ENCODE measurements at places on chromosomes 3 and 15. TPM values are rescaled to one million over a fixed set of nuclear protein-coding genes. Genes with fewer than 3 reads are reported as not detected.
A peak's percentile ranks its signal among the peaks of the same experiment; 100 is the strongest.

- H3K27ac ChIP-seq, result no peak overlapping the region
- no peaks in the 10 kb centered on the region for H3K36me3 ChIP-seq
- H3K4me1 ChIP-seq, result no peaks in the 10 kb centered on the region
Observed at GRCh38 chr15:80003934-80004472, 33.0 kb upstream of the BCL2A1 start.

DNA sequence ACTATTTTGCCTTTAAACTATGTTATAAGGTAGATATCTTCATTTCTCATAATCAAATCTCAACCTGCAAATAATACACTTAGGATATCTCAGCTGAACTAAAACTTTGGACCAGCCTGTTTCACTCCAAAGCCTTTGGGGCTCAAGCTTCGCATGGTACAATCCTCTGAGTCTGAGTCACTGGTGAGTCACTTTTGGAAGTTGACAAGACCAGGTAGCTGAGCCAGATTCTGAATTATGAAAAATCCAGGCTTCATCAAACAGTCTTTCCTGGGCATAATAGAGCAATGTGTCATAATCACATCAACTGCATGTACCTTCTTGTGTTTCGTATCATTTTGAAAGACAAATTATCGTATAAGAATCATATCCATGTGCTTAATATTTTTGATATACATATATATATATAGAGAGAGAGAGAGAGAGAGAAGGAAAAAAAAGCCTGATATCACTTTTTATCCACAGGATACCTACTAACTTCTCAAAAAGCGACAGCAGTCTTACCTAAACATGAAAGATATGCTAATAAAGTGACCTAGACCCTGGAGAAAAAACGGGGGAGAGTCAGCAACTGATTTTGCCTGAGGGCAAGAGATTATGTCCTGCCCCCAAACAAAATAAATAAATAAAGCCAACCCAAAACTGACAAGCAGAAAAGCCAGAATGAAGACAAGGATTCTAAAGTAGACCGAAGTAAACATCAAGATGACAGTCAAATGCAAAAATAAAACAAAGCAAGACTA is 263.9 kb upstream of the TGFBR2 start:
- DNase-seq, result peak; percentile 47
- no peak overlapping the region for H3K4me3 ChIP-seq
- H3K27ac ChIP-seq, result no peak overlapping the region
- no peaks in the 10 kb centered on the region for H3K36me3 ChIP-seq

DNA sequence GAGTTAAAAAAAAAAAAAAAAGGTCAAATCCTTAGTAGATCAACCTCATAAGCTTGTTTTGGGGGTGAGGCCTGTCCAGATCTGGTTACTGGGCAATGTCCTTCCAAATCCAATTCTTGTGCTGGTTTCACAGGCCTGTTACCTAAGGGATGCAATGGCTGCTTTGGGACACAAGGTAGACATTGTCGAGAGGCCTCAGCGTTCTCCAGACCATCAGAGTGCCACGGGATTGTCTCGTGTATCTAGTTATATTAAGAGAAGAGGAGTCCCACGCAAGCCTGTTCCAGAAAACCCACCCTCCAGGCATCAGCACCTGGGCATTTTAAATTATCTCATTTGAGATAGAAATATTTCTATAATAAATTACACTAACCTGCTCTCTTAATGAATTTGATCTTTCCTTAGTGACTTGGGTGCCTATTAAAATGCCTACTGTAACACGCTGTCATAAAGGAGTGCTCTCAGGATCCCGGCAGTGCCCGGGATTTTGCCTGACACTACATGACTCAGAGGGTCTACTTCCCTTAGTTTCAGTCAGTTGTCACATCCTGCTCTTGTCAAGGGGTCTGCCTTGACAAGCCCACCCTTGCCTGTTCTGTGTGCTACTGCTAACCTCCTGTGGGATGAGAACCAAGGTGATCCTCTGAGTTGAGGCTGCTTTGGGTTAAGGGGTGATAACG is 116.0 kb downstream of the LIPC start:
- H3K4me1 ChIP-seq, result peaks cover 50% of the 10 kb centered on the region
- H3K36me3 ChIP-seq, result no peaks in the 10 kb centered on the region
- H3K4me3 ChIP-seq, result no peak overlapping the region
- no peak for DNase-seq
- H3K27ac ChIP-seq, result no peak overlapping the region

- no peak for DNase-seq
- H3K27ac ChIP-seq, result no peak overlapping the region
- peaks cover 48% of the 10 kb centered on the region for H3K4me1 ChIP-seq
- no peaks in the 10 kb centered on the region for H3K36me3 ChIP-seq
Observed at GRCh38 chr3:15649858-15650257, 48.3 kb downstream of the BTD start.

DNA sequence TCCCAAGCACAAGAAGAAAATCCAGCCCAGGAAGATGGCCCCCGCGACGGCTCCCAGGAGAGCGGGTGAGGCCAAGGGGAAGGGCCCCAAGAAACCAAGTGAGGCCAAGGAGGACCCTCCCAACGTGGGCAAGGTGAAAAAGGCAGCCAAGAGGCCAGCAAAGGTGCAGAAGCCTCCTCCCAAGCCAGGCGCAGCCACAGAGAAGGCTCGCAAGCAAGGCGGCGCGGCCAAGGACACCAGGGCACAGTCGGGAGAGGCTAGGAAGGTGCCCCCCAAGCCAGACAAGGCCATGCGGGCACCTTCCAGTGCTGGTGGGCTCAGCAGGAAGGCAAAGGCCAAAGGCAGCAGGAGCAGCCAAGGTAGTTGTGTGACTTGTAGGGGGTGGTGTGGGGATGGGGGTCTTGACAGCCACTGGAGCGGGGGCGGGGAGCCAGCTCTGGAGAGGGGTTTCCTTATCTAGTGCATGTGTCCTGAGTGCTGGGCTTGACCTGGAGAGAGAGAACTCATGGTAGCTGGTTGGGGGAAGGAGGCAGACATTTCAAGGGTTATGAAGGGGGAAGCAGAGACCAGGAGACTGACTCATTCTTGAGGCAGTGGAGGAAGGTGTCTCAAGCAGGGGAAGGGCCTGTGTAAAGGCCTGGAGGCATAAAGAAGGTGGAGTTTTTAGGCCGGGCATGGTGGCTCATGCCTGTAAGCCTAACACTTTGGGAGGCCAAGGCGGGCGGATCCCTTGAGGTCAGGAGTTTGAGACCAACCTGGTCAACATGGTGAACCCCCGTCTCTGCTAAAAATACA is 6.2 kb downstream of the H1-8 start:
- no peak overlapping the region for H3K4me3 ChIP-seq
- no peak for DNase-seq
- peaks cover 3% of the 10 kb centered on the region for H3K27me3 ChIP-seq
- no peaks in the 10 kb centered on the region for H3K36me3 ChIP-seq

GRCh38 chr15:51672155-51672687 is 9.1 kb upstream of the SCG3 start:
- no peak overlapping the region for H3K4me3 ChIP-seq
- DNase-seq, result peak; percentile 10
- H3K27ac ChIP-seq, result no peak overlapping the region
- no peaks in the 10 kb centered on the region for H3K36me3 ChIP-seq

DNA sequence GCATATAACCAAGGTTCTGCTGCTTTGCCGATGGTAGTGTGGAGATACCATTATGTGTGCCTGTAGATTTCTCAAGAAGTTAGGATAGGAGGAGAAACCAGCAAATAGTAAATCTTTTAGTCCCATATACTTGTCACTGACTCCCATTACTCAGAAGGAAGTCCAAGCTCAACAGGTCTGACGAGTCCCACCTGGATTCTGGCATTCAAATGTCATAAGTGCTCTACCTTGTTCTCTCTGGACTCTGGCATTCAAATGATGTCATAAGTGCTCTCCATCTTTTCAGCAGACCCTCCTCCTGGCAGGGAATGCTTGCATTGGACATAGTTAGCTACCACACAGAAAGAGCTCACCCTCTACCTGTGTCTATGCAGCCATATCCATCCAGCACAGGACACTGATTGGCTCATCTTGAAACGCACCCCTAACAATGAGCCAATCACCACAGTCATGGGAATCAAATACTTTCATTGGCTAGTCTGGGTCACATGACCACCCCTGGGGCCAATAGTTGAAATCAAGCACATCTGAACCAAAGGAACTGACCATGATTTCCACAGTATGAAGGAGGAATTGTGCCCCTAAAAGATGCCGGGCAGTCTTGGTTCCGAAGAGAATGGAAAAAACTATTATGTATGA is 205.0 kb upstream of the ADAMTS9 start:
- peak overlapping the region; percentile 22 for H3K27ac ChIP-seq
- H3K27me3 ChIP-seq, result no peaks in the 10 kb centered on the region
- H3K4me3 ChIP-seq, result no peak overlapping the region
- H3K36me3 ChIP-seq, result no peaks in the 10 kb centered on the region

GRCh38 chr3:72017935-72018334 is 233.0 kb upstream of the PROK2 start:
- H3K36me3 ChIP-seq, result no peaks in the 10 kb centered on the region
- no peaks in the 10 kb centered on the region for H3K4me1 ChIP-seq
- no peaks in the 10 kb centered on the region for H3K27me3 ChIP-seq
- H3K4me3 ChIP-seq, result no peak overlapping the region

DNA sequence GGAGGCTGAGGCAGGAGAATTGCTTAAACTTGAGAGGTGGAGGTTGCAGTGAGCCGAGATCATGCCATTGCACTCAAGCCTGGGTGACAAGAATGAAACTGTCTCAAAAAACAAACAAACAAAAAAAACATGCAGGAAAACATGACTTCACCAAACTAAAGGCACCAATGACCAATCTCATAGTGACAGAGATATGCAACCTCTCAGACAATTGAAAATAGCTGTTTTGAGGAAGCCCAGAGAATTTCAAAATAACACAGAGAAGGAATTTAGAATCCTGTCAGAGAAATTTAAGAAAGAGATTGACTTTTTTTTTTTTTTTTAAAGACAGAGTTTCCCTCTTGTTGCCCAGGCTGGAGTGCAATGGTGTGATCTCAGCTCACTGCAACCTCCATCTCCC is 26.1 kb downstream of the NCBP2 start:
- H3K27me3 ChIP-seq, result no peaks in the 10 kb centered on the region
- no peaks in the 10 kb centered on the region for H3K4me1 ChIP-seq
- H3K36me3 ChIP-seq, result peaks cover 8% of the 10 kb centered on the region
- no peak for DNase-seq
- H3K4me3 ChIP-seq, result no peak overlapping the region

DNA sequence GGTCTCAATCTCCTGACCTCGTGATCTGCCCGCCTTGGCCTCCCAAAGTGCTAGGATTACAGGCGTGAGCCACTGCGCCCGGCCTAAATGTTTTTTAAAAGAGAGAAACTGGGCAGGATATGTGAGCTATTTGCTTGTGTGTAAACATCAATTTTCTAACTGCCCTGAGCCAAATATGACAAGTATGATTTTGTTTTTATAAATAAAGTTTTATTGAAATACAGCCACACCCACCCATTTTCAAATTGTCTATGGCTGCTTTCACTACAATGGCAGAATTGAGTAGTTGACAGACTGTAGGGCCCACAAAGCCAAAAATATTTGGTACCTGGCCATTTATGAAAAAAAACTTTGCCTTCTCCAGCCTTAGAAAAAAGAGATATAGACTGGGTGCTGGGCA is 15.9 kb upstream of the HDC start:
- no peak overlapping the region for H3K4me3 ChIP-seq
- no peaks in the 10 kb centered on the region for H3K27me3 ChIP-seq
- DNase-seq, result no peak
- H3K4me1 ChIP-seq, result no peaks in the 10 kb centered on the region
- no peak overlapping the region for H3K27ac ChIP-seq

- DNase-seq, result no peak
- H3K4me3 ChIP-seq, result no peak overlapping the region
- H3K36me3 ChIP-seq, result no peaks in the 10 kb centered on the region
- no peak overlapping the region for H3K27ac ChIP-seq
Observed at GRCh38 chr15:26179906-26180305, 316.8 kb upstream of the ATP10A start.

DNA sequence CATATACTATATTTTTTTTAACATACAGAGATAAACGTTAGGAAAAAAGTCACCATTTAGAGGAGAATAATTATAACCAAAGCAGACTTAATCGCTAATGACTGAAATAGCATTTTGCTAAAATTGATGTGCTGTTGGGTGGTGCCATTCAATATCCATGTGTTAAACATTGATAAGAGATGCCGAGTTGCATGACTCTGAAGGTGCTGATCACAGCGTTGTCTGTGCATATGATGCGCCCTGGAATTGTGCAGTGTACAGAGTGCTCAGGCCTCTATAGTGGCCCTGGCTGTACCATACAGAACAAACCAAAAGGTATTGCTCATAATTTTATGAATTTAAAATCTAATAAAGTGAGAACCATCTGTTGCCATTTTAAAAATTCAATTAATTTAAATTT is 168.3 kb downstream of the MEIS2 start:
- no peak for DNase-seq
- H3K36me3 ChIP-seq, result no peaks in the 10 kb centered on the region
- no peak overlapping the region for H3K4me3 ChIP-seq
- no peaks in the 10 kb centered on the region for H3K4me1 ChIP-seq
- no peaks in the 10 kb centered on the region for H3K27me3 ChIP-seq
- H3K27ac ChIP-seq, result no peak overlapping the region

DNA sequence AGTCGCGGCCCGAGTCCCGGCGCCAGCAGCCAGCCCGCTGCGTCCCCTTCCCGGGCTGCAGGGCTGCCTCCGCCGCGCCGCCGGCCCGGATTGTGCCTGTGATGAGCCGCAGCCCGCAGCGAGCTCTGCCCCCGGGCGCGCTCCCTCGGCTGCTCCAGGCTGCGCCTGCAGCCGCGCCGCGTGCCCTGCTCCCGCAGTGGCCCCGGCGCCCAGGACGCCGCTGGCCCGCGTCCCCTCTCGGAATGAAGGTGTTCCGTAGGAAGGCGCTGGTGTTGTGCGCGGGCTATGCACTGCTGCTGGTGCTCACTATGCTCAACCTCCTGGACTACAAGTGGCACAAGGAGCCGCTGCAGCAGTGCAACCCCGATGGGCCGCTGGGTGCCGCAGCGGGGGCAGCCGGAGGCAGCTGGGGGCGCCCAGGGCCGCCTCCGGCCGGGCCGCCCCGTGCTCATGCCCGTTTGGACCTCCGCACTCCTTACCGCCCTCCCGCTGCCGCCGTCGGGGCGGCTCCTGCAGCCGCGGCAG is 1.2 kb downstream of the CHST2 start:
- peaks cover 3% of the 10 kb centered on the region for H3K36me3 ChIP-seq
- peaks cover 43% of the 10 kb centered on the region for H3K27me3 ChIP-seq
- no peak overlapping the region for H3K27ac ChIP-seq

DNA sequence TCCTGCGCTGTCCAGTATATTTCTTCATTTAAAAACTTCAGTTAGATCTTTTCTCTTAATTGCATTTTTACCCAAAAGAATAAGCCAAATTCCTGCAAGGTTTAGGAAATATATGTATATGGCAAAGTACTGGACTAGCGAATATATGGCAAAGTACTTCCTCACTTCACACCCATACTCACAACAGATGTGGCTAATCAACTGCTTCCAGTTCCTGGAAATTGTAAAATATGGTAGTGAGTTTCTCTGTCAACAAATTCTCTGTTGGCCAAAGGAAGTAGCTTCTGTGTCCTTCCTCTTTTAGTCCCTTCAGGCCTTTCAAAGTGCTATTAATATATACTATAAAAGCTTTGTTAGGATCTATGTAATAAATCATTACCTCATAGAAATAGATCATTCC is 22.0 kb downstream of the GPR15 start:
- H3K27me3 ChIP-seq, result peaks cover 2% of the 10 kb centered on the region
- no peak overlapping the region for H3K27ac ChIP-seq
- no peak overlapping the region for H3K4me3 ChIP-seq
- peak; percentile 67 for DNase-seq
- no peaks in the 10 kb centered on the region for H3K4me1 ChIP-seq

The ARRDC4 gene
- 19.2 TPM for total RNA-seq

The LRRC34 gene
- total RNA-seq, result 4.3 TPM

The ACOX2 gene
- total RNA-seq, result 21.9 TPM

The ZNF501 gene
- total RNA-seq, result 8.6 TPM

The PP2D1 gene
- not detected for total RNA-seq

The MAP1A gene
- total RNA-seq, result 22.9 TPM

The FBN1 gene
- total RNA-seq, result 392 TPM

The SPINK8 gene
- not detected for total RNA-seq

Data from muscle of leg (tissue), 16 donors.